ENCODE measurements at places on chromosomes 7 and 10.
A peak's percentile ranks its signal among the peaks of the same experiment; 100 is the strongest.

- DNase-seq: no peak
These were observed 3.9 kb downstream of the RASGEF1A start for GRCh38 chr10:43262902-43263466.

- DNase-seq: no peak
These were observed 20.5 kb upstream of the VWDE start for GRCh38 chr7:12423997-12424745.

DNA sequence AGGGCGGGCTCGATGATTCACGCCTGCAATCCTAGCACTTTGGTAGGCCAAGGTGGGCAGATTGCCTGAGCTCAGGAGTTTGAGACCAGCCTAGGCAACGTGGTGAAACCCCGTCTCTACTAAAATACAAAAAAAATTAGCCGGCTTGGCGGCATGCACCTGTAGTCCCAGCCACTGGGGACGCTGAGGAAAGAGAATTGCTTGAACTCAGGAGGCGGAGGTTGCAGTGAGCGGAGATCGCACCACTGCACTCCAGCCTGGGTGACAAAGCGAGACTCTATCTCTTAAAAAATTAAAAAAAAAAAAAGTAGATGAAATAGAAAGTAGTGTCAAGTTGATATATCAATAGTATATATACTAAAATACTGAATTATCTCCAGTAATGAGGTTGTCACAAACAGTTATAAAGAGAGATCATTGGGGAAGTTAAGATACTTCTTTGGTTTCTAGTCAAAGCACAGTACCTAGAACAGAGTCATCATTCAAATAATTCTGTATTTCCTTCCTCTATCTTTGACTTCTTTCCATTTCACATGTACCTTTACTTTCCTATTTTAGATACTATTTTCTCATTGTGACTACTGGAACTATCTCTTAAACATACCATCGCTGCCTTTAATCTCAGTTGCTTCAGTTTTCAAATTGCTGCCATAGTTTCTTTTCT is 491.7 kb downstream of the GRM8 start:
- no peak for DNase-seq

GRCh38 chr10:132939957-132940790 is 2.2 kb downstream of the CFAP46 start:
- peak; percentile 49 for DNase-seq

DNA sequence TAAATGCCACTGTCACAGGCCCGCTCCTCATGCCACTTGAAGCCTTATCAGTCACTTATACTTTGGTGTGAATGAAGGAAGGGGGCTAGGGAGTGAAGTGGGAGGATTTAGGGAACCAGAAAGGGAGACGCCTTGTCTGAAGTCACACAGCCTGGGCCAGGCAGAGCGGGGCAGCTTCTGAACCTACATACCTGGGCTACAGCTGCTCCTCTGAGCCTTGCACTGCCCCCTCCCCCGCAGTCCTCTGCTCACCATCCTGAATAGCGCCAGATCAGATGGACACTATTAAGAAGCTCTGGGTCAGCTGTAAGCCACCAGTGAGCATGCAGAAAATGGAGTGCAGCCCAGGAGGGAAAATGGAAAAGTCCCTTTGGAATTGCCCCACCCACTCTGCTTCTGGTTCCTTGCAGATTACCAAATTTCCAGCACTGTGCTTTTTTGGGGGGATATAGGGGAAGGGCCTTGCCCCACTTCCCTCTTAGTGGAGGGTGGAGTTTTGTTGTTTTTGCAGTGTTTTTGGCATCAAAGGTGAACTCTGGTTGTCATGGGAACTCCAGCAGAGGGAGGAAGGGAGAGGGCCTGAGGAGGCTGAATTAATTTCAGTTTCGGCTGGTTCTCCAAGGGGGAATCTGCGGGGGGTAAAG is 35.0 kb upstream of the ADCYAP1R1 start:
- DNase-seq: no peak

GRCh38 chr7:139431010-139431409 is 52.5 kb downstream of the KLRG2 start:
- DNase-seq: no peak

DNA sequence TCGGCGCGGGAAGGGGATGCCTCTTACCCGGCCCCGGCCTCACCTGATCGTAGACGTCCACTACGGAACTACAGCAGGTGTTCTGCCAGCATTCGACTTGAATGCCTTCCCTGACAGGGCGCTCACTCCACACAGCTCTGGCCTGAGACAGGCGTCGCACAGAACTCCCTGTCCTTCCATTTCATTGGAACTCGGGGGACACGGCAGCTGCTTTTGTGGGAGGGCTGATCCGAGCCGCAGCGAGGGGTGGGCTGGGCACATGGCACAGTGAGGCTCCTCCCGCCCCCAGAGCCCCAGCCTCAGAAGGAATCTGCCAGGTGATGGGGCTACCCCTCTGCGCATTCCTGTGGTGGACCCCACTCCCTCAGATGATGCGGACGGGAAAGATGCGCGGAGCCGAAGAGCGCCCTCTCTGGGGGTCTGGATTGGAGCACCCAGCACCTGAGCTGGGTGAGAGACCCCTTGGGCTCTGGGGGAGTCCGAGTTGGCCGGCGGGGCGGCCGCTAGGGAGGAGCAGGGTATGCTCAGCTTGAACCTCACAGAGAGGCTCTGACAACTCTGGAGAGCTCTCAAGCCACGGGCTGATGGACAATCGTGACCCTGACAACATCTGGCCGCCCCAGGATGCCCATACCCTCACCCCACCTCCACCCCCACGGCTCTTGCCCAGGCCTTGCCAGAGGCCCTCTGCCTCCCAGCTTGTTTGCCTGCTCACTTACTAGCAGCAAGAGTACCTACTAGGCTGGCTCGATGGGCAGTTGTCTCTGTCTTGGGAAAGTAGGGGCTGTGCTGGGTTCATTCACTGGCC is 36.6 kb downstream of the RASGEF1A start:
- DNase-seq: peak; percentile 3

All from left colon (tissue), 2 donors.